ENCODE measurements at places on chromosomes 1 and 21.

DNA sequence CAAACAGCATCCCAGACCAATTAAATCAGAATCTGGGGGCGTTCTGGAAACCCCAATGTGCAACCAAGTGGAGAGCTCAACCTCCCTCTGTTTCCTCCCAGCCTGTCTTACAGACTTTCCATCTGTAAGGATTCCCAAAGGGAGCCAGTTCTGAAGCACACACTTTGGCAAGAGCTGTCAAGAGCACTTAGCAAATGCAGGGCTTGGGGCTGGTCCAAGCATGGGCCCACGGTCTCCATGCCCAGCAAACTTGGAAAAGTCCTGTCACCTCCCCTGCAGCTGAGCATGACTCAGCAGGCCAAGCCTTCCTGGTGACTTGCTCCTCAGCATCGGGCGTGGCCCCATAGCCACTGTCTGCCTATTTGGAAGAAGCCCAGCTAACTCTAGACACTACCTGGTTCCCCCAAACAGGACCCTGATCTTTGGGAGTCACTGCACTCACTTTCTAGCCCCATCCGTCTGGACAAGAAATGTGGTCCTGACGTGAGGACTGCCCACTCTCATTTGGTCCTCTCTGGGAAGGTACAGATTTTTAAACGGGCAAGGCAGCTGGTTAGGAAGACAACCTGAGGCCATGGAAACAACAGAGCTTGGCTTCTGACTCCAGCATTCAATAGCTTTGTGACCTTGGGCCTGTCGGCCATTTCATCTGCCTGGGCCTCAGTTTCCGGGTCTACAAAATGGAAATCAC is 16.9 kb downstream of the SLC2A1 start:
- peak; percentile 74 for DNase-seq

GRCh38 chr1:91897016-91897415 is 11.1 kb upstream of the TGFBR3 start:
- no peak for DNase-seq

DNA sequence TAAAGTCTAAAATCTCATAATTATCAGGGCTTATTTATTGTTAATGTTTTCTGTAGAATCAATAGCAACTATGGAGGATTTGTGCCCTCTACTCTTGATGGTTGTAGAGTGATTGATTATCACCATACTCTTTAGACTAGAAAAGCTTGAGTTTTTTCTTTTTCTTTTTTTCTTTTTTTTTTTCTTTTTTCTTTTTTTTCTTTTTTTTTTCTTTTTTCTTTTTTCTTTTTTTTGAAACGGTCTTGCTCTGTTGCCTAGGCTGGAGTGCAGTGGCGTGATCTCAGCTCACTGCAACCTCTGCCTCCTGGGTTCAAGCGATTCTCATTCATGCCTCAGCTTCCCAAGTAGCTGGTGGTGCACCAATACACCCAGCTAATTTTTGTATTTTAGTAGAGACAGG is 29.7 kb downstream of the TOR1AIP1 start:
- DNase-seq, result no peak

DNA sequence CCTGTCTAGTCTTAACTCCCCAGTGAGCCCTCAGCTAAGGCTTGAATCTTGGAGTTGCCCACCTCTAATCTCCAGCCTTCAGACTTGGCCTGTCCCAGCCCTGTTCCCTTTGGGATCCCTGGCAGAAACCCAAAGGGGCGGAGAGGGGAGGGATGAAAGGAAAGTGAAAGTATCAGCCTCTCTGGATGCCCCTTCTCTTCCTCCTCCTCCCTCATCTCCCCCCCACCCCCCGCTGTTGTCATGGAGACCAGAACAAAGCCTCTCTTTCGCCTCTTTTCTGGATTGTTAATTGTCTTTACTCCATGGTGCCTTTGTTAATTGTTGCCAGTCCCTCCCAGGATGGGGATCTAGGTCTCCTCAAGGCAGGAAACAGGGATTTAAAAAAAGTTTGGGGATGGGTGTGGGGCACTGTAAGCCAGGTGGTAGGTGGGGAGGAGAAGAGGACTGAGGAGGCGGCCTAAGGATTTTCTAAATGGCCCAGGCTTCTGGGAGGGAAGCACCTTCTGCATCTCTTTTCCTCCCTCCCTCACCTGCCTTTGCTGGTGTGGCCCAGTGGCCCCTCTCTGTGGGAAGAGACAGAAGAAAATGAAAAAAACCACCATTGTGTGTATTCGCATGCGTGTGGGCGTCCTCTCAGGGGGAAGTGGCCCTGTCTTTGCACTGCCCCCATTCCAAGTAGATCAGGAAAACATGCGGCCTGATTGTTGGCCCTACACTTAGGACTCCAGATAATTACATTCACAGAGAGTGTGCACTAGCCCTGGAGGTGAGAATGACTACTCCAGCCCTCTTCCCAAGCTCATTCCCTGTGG is 7.5 kb upstream of the SOX13 start:
- peak; percentile 43 for DNase-seq

GRCh38 chr21:33332143-33332542 is 7.4 kb downstream of the IFNAR1 start:
- DNase-seq, result no peak

- DNase-seq, result no peak
Observed at GRCh38 chr1:230400007-230400344, 26.2 kb downstream of the PGBD5 start.

- no peak for DNase-seq
Observed at GRCh38 chr1:38818175-38818976, 41.2 kb downstream of the RRAGC start.

DNA sequence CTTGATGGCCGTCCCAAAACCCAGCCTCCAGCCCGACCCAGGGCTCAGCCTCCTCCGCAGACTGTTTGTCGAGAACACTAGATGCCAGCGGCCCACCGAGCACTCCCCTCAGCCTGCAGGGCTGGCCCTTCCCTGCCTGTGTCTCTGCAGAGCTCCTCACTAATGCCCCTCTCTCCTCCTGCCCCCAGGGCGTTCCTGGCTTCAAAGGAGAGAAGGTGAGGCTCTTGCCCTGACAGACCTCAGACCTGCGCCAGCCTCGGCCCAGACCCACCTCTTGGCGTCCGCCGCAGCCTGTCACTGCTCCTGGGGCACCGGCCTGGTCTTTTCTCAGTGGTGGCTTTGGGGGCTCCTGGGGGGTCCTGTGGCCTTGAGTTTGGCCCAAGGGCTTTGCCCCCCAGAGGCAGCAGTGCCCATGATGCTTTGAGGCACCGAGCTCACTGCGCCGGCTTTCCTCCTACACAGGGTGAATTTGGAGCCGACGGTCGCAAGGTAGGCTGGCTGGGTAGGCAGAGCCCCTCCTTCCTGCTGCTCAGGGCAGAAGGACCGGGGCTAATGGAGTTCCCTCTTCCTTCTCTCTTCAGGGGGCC is 18.4 kb downstream of the COL6A2 start:
- DNase-seq, result no peak

GRCh38 chr1:32949519-32949918 is 15.1 kb downstream of the RNF19B start:
- no peak for DNase-seq

DNA sequence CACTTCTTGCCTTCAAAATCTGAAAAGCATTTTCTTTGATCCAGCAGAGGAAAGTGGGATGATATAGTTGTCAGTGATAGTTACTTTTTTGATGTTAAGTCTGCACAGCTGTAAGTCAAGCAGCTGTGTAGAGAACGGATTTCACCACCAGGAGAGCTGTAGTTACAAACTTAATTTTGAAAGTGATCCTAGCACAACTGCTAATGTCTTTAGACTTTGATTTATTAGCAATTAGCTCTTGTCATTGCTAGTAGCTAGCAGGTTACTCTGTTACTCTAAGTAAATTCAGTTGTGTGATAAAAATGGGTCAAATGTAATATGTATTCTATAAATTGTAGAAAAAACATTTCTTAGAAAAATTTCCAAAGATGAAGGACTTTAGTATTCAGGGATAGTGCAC is 46.0 kb downstream of the ALG6 start:
- DNase-seq, result no peak

GRCh38 chr1:110060034-110060661 is 10.3 kb downstream of the ALX3 start:
- DNase-seq, result no peak

- DNase-seq, result no peak
Observed at GRCh38 chr1:225567789-225568188, 85.1 kb downstream of the ENAH start.

DNA sequence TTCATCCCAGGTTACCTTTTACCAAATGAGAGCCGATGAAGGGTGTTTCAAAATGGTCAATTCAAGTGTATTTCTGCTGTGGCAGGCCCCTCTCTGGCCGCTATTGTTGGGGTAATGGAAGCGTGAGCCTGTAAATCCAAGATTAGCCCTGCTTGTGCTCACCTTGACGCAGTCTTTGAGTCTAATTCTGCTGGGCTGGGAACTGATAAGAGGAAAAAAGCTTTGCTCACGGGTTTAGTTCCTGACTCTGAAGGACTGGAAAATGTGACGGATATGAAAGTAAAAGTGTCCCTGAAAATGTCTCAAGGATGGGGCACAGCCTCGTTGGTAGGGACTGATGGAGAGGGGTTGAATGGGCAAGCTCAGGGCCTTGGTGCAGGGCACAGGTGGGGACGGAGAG is 125.9 kb upstream of the GALNT2 start:
- DNase-seq, result no peak

- DNase-seq, result no peak
Observed at GRCh38 chr1:229190057-229190575, 80.8 kb upstream of the RAB4A start.

- peak; percentile 85 for DNase-seq
Observed at GRCh38 chr1:15949453-15950245, 26.3 kb downstream of the ZBTB17 start.

GRCh38 chr1:85504417-85504816 is 39.5 kb upstream of the DDAH1 start:
- no peak for DNase-seq

DNA sequence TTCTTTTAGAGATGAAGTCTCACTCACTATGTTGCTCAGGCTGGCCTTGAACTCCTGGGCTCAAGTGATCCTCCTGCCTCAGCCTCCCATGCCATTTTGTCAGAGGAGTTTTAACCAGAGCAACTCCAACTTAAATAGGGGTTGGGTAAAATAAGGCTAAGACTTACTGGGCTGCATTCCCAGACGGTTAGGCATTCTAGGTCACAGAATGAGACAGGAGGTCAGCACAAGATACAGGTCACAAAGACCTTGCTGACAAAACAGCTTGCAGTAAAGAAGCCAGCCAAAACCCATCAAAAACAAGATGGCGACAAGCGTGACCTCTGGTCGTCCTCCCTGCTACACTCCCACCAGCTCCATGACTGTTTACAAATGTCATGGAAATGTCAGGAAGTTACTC is 5.7 kb upstream of the DNAH14 start:
- DNase-seq, result no peak

DNA sequence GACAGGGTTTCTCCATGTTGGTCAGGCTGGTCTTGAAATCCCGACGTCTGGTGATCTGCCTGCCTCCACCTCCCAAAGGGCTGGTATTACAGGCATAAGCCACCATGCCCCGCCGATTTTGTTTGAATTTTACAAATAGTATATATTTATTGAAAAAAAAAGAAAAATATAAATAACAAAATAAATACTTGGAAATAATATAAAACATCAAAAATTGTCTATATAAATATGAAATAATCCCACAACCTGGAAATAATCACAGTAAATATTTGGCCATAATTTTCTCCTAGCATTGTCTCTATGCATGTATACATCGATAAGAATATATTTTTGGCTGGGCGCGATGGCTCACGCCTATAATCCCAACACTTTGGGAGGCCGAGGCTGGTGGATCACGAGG is 2.7 kb upstream of the PLOD1 start:
- no peak for DNase-seq

DNA sequence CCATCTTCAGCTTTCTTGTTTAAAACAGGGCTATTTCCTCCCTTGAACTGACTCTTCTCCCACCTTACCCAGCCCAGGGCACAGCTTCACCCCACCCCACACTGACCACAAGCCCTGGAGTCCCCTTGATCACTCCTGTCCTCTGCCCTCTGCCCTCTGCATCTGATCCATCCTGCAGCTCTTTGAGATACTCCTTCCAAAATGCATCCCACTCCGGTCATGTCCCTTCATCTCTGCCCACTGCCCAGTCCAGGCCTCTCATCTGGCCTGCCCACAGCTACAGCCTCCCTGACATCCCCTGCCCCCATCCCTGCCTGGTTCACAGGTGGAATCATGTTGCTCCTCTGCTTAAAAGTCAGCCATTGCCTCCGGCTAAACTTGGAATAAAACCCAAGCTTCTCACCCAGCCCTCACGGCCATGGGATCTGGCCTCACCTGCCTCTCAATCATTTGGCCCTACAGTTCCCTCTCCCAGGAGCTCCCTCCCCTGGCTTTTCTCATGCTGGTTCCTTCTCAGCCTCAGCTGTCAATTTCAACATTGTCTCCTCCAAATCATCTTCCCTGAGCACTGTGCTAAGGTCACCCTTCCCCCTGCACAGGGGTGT is 202.0 kb downstream of the MATN1 start:
- no peak for DNase-seq

DNA sequence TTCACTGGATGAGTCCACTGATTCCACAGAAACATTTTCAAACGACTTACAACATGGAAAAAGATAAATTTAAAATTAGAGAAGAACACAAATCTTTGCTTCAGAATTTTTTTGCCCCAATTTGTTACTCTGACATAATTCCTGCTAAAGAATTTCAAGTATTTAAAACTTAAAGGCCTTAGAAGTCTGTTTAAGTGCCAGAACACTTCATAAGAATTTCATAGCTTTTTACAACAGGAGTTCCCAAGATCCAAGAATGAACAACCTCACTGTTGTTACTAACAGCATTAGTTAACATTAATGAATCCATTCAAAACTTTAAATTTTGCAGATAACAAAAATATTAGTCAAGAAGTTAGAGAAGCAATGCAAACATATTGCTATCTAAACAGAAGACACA is 31.7 kb downstream of the ARHGAP29 start:
- DNase-seq, result no peak

- DNase-seq, result no peak
Observed at GRCh38 chr1:198606020-198606438, 32.8 kb upstream of the PTPRC start.

- DNase-seq, result no peak
Observed at GRCh38 chr21:42027822-42028765, 17.9 kb upstream of the ZBTB21 start.

DNA sequence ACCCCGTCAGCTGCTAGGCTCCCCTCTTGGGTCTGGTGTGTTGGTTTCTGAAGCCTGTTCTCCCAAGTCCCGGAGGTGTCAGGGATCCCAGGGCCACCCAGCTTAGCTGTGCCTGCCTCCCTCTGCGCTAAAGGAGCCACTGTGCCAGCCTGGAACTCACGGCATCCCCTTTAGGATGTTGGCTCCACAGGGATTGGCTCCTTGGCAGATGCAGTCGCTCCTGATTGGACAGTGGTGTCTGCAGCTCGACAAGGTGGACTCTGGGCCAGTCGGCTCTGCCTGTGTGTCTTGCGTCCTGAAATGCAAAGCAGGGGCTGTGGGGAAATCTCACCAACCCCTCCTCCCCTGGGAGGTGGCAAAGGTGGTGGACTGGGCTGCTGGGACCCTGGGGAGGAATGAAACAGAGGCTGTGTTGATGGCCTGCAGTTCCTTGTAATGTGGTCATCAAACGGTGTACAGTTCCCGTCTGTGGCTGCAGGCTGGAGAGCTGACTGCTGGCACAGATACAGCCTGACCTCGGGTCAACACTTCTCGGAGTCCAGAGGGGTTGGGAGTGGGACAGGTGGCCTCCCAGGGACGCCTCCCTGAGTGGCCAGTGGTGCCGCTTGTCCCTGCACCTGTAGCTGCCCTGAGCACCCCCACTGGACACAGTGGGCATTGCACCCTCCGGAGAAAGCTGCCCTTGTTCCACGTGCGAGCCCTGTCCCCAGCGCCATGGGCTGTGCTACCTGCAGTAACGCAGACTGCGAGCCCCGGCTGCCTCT is 11.5 kb upstream of the KCNAB2 start:
- DNase-seq, result peak; percentile 35

- peak; percentile 44 for DNase-seq
Observed at GRCh38 chr1:2229911-2230731, 2.0 kb downstream of the SKI start.

- no peak for DNase-seq
Observed at GRCh38 chr1:22637907-22638445, 1.5 kb downstream of the C1QA start.
